IPS-NIHi11 (cell line): ENCODE measurements at places on chromosomes 7 and 10.
A peak's percentile ranks its signal among the peaks of the same experiment; 100 is the strongest.

DNA sequence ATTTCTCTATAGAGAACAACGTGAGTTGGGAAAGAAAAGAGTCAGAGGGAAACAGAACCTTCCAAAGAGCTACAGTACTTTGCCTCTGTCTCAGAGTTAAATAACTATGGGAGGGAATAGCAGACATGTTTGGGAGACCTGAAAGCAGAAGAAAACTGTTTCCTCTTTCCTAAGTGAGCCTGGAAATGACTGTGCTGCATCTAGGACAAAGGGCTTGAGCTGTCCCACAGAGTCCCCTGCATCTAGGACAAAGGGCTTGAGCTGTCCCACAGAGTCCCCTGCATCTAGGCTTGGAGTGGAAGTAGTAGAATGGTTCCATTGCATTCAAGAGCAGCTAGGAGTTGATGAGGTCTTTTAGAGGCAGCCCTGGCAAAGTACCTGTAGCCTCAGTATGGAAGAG lies 149.7 kb downstream of the DKK1 start:
- no peak for DNase-seq

DNA sequence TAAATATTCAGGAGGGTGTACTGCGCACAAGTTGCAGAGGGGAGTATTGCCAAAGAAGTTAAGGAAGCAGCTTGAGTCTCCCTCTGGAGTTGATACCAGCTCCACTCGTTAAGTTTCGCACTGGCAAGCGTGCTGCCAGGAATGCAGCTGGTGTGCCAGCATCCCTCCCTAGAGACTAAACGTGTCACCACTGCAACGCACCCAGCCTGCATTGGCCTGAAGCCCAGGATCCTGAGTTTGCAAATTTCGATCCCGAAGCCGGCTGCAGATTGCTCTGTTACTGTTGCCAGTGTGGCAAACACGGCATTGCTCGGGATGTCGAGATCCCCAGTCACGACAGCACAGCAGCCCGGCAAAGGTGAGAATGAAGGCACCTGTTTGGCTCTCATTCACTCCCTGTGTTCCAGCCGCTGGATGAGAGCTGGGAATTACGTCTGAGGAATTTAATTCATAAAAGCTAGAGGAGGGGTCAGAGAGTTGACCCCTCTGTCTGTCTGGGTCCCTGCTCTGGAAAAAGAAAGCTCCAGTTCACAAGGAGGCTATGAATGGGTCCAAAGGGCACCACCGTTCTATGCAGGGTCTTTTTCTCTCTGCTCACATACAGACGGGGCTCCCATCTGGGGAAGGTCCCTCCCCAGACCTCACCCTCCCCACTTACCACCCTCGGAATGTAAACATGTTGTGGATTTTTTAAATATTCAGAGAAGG lies 61.0 kb downstream of the NRP1 start:
- peak; percentile 45 for DNase-seq

DNA sequence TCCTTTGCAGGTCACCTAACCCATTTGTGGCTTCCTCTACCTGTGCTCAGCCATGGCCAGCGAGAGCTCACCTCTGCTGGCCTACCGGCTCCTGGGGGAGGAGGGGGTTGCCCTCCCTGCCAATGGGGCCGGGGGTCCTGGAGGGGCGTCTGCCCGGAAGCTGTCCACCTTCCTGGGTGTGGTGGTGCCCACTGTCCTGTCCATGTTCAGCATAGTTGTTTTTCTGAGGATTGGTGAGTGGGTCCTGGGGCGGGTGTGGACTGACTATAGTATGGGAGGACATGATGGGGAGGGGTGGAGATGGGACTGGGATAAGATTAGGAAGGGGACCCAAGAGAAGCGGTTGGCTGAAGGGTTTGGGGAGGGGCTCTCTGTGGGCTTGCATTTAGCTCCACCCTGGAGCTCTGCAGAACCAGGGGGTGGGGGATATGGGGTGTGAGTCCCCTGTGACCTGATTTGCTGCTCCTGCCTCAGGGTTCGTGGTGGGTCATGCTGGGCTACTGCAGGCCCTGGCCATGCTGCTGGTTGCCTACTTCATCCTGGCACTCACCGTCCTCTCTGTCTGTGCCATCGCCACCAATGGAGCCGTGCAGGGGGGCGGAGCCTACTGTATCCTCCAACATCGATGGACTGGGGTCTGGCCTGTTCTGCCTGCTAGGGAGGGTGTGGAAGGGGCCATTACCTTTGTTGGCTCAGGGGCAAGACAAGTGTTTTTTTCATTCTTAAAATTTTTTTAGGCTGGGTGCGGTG lies 1.8 kb downstream of the SLC12A9 start:
- DNase-seq: no peak

DNA sequence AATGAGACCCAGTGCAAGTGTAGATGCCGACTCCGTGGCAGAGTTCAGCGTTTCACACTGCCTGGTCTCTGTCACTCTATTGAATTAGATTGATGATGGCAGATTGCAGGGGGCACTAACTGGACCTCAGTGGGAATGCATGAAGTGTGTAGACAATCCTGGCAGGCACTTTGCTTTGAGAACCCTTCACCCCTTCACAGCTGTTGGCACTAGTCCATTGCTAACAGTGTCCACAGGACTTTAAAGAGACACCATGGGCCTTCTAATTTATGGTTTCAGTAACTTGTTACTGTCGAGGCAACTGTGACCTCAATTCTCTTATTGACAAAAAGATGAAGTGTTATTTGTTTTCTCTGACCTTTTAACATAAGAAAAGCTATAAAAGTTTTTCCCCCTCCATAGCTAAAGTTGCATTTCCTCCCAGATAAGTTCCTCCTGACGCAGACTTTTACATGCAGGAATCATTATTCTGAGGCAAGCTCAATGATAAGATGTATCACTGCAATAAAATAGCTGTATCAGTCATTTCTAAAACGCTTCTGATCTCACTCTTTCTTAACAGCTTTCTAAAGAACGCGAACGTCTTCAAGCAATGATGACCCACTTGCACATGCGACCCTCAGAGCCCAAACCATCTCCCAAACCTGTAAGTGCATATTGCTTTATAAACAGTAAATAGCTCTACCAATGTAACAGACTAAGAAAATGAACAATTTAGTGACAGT lies 238.9 kb downstream of the FOXP2 start:
- no peak for DNase-seq

DNA sequence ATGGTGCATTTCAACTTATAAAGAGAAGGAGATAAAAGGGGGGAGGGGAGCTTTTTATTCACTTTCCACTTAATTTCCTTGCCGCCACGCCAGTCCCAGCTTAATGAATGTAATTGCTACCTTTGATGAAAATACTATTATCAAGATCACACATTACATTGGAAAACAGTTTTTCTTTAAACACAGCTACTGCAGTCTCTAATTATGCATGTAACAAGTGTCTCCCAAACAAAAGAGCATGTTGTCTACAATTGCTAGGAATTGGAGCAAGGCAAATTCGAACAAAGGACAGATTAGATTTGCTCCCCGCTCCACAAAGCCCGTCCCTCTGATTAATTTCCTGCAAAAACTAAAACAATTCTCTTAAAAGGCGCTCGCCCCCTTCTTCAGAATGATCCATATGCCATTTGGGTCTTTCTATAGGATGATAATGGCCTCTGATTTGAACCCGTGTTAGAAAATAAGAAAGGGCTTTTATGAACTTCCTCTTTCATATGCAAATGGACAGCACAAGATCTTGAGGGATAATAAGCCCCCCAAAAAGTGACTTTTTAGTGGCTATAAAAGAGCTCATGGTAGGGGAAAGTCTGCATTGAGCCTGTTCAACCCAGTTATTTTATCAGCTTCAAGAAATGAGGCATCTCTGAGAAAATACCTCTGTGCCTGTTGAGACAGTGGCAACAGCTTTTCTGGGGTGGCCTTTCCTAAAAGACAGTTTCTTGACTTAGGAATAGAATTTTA lies 60.6 kb downstream of the ACADSB start:
- DNase-seq: no peak

- no peak for DNase-seq
These were observed 89.1 kb downstream of the PTPRN2 start for GRCh38 chr7:158498443-158499081.
